Esophagus muscularis mucosa (tissue), 4 donors: ENCODE measurements at places on chromosomes 11 and 22. TPM values are rescaled to one million over a fixed set of nuclear protein-coding genes. Genes with fewer than 3 reads are reported as not detected.

Gene SPATA19
- total RNA-seq, result not detected

Gene CRYBB1
- 0.83 TPM for total RNA-seq

Gene WT1
- not detected for total RNA-seq

Gene TRIM21
- 17.1 TPM for total RNA-seq

Gene SLC22A8
- not detected for total RNA-seq

Gene MS4A7
- 30.7 TPM for total RNA-seq

- no peak for DNase-seq
Measured at GRCh38 chr11:111602865-111603610, 789 bp downstream of the SIK2 start.

- DNase-seq, result no peak
Measured at GRCh38 chr11:9787981-9788521, 124.2 kb downstream of the SWAP70 start.

GRCh38 chr11:66388780-66389386 lies 17.3 kb upstream of the SLC29A2 start:
- no peak for DNase-seq

DNA sequence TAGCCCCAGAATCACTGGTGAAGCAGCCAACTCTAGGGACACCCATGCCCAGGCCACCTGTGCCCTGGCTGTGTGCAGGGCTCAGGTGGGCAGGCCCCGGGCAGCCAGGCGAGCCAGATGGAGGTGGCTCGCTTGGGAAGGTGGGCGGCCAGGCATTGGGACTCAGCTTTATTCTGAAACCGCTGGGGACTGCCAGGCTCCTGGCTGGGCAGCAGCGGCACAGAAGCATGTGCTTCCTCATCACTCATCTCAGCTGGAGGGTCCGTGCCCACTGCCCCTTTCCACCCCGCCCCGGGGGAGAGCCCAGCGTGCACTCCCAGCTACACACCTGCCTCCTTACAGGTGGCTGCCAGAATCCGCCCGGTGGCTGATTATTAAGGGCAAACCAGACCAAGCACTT lies 27.1 kb upstream of the SLC22A12 start:
- DNase-seq, result no peak

- no peak for DNase-seq
Measured at GRCh38 chr22:46890819-46891218, 128.4 kb downstream of the TBC1D22A start.

- DNase-seq, result no peak
Measured at GRCh38 chr22:23536821-23537345, 43.2 kb downstream of the IGLL1 start.

- no peak for DNase-seq
Measured at GRCh38 chr11:115169251-115169650, 335.0 kb downstream of the CADM1 start.

DNA sequence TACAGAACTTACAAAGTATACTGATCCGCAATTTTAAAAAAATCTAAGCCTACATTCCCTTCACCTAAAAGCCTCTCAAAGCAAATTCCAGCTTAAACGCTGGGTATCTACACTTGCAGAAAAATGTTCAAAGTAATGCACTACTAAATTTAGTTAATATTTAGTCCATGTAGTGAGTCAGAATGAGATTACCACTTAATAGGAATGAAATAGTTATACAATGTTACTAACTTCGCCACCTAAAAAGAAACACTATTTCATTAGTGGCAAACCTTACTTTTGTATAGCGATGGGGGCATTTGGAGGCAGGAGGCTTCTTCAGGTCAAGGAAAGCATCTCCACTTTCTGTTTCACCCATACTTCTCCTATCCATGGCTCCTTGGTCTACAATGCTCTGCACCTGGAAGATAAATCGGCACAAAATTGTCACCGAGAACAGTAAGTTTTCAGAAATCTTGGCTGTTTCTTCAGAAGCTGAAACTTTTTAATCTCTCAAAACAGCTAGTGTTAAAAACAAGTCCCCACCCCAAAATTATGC lies 1.2 kb downstream of the EIF4ENIF1 start:
- no peak for DNase-seq
